Suppressor macrophage (primary cell): ENCODE measurements at places on chromosomes 2 and 18.

DNA sequence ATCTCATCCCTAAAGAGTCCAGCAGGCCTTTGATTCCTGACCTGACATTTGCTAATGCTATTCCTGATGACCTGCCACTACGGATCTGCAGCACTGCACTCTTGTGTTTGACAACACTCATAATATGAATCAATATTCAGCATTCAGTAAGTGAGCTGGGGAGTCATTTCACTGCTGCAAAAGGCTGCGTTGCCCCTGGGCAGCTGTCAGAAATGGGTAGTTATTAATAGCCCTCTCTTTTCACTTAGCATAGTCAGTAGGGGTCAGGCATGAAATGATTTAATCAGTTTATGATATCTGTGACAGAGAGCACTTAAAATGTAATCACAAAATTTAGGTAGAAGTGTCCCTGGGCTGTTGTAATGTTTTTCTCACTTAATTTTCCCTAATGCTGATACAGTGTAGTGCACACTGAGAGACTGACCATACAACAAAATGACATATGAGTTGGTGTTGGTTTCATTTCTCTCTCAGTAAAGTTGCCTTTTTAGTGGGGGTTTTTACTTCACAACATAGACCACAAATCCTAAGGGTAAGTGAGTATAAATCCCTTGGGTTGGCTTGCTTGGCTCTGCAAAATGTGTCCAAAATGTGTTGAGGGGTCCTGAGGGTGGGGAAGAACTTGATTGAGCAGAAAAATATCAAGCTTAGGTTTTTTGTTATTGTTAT lies 184.8 kb downstream of the CAMKMT start:
- no peak for DNase-seq

- DNase-seq, result peak; percentile 33
Observed at GRCh38 chr18:25921677-25922421, 168.6 kb downstream of the SS18 start.

DNA sequence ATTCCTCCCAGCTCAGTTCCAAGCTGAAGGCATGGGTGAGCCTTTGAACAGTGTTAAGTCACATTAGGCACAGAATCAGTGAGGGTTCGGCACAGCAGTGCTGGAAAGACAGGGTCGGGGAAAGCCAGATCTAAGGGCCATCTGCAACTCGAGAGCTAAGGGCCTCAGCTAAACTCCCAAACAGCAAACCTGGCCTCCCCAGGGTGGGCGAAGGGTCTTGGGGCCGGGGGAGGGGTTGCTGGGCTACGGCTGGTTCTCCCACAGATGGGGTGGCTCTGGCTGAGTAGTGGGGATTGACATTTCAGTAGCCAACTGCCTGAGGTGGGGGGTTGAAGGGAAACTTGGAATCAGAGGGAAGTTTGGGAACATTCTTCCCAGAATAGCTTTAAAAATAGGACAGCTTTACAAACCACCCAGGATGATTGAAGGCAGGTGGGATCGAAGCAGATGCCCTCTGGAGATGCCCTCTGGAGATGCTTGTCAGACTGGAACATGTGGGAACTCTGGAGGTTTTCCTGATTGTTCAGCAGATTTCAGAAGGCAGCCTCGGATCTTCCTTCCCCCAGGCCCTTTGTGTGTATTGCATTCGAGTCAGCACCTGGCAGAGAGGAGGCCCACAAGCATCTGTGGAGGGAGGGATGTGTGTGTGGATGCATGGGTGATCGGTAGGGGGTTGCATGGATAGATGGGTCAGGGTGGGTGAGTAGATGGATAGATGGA lies 156.4 kb downstream of the SMAD7 start:
- no peak for DNase-seq

DNA sequence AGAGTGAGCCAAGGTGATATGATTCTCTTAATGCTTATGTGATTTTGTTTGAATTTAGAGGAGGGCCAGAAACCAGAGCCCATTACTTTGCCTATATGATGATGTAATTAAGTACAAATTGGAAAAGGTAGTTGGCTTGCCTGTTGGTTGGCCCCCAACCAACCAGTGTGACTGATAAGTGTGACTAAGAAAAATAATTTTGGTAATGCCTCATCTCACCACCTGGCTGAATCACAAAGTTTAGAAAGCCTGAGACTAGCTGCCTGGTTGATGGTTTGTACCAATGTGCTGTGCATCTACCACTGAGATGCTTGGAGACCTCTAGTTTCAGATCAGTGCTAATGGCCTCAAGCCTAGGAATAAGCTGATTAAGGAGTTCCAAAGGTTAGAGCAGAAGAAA lies 338.7 kb downstream of the CDH2 start:
- no peak for DNase-seq

- DNase-seq, result no peak
Observed at GRCh38 chr2:44135296-44135695, 33.4 kb upstream of the PPM1B start.

GRCh38 chr2:231679908-231680284 lies 28.4 kb upstream of the PTMA start:
- peak; percentile 57 for DNase-seq

GRCh38 chr2:69549421-69549820 lies 94.1 kb downstream of the AAK1 start:
- no peak for DNase-seq

- DNase-seq, result peak; percentile 1
Observed at GRCh38 chr2:319059-319600, 31.2 kb upstream of the ALKAL2 start.

DNA sequence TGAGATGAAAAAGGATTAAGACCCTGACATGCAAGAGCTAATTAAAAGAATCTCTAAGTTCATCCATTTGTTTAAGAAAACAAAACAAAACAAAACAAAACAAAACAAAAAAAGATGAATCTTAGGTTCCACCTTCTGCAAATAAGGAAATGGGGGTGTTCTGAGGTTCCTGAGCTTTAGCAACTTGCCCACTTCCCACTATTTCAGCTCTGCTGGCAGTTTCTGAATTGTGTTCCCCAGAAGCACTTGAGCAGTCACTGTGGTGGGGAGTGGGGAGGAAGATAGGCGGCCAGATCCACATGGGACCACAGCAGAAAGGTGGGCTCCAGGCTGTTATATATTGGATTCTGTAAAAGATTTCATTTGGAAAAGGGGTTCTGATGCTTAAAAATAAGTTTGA lies 20.3 kb downstream of the INO80C start:
- peak; percentile 66 for DNase-seq

- peak; percentile 58 for DNase-seq
Observed at GRCh38 chr2:238945433-238946150, 97.7 kb downstream of the TWIST2 start.

DNA sequence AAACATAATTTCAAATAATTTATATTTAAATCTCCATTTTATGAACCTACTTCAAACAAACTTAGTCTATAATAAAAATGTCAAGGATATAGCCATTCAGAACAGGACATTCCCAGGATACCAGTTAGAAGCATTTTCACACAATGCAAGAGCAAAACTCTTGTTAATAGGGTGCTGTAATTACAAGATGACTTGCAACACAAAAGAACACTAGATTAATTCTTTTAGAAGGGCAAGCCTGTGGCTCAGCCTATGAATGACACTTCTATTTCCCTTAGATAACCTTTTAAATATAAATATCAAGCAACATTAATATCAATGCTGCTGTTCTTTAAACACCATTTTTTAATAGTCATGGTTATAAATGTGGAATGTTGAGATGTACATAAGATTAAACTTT lies 157.9 kb upstream of the SCN7A start:
- no peak for DNase-seq

DNA sequence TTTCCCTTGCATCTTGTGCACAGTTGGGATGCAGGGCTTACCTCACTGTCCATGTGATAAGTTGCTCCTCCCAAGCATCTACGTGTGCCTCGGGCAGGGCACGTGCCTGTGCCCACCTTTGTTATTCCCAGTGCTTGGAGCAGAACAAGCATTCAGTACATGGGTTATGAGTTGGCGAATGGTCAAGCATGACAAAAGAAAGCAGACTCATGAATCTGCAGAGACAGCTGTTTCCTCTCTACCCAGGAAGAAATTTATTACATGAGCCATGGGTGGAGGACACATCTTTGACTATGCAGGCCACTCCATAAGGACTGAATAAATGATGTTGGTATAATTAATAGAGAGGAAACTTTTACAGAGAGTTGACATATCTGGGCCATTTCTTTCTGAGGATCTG lies 127.8 kb downstream of the TPGS2 start:
- no peak for DNase-seq

GRCh38 chr18:9695605-9696004 lies 12.5 kb upstream of the RAB31 start:
- no peak for DNase-seq

- no peak for DNase-seq
Observed at GRCh38 chr2:223797037-223797436, 40.3 kb downstream of the AP1S3 start.

DNA sequence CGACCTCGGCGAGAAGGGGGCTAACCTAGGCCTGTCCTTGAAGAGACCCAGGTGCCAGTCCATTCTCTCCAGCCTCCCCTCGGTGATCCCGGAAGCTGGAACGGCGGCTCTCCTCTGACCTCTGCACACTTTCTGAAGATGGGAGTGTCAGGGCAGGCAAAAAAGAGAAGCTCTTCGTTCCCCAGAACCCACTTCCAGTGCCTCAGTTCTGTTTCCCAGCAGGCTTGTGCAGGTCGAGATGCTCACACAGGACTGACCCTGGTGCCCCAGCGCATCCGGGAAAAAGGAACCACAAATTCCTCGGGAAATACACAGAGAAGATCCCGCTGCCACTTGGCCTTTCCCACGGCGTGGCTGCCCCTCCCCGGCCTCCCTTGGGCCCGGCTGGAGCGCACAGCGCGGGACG lies 681 bp upstream of the PTPN18 start:
- DNase-seq, result peak; percentile 53

DNA sequence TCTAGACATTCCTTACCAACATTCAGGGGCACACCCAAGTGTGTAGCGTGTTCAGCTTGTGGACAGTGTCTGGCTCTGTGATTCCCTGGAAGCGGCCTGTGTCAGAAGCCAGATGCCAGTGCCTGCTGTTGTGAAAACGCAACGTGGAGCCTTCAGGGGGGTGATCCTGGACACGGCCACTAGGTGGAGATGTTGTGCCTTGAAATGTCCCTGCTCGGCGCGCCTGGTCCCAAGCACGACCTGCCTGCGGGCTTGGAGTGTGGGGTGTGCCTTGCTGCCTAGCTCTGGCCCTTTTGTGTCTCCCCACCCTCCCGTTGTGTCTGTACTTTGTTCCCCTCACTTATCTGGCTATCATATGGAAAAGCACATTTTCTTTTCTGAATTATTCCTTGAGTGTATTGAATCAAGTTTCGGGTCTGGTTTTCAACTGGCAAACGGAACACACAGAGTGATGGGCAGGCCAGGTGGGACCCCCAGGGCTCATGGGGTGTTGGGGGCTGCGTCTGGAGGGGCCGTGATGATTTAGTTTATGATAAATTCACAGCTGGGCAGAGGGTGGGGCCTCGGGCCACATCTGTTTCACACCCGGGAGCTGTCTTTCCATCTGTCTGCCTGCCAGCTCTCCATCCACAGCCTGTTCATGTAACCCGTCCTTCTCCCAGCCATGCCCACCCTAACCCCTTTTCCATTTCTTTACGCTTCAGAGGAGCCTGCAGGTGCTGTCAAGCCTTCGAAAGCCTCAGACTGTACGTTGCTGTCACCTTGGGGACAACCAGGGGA lies 95.5 kb downstream of the DYSF start:
- peak; percentile 70 for DNase-seq

DNA sequence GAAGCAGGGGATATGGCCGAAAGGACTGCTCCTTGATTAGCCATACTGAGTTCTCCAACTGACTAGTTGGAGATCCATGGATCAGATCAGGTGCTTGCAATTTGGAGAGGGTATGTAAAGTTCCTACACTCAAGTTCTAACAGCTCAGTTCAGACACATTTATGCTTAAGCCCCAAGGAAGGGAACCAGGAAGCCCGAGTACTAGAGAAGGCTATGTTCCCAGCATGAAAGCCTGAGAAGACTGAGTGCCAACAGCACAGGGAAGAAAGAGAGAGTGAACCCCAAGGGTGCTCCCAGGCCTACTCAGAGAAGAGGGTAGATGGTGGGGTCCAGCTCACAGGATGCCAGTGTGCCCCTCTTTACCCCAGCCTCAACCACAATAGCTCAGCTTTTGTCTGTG lies 16.1 kb upstream of the SPTBN1 start:
- DNase-seq, result no peak

- no peak for DNase-seq
Observed at GRCh38 chr2:27701676-27702075, 38.0 kb downstream of the SLC4A1AP start.

GRCh38 chr2:177588671-177589070 lies 196.1 kb downstream of the AGPS start:
- no peak for DNase-seq

DNA sequence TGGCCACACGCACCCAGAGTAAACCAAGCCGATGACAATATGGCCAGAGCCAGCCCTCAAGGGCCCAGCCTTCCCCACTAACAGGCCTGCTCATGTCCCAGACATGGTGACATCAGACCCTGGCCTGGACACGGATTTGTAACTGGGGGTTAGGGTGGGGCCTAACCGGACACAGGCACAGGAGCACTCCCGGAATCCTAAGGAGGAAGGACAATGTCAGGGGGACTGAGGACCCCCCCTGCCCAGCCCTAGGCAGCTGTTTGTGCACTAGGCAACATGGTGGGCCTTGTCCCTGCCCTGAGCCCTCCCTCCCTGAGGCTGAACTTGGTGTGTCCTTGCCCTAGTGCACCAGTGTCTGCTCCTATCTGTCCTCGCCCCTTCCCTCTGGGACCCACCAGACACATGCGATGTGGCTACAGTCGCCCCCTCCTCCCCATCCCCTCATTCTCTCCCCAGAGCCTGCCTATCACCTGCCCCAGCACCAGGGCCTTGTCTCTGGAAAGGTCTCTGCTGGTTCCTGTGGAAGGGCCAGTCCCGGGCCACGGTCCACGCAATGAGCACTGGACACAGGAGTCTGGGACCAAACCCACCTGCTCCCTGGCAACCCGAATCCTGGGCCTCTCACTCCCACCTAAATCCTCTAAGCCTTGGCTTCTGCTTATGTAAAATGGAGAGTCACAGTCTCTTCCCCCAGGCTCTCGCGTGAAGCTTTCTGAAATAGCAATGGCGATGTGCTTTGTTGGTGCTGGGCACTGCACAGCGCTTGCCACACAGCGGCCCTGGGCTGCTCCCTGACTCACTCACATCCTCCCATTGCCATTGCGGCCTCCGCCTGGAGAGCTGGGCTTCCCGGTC lies 76.5 kb upstream of the RAB6C start:
- DNase-seq, result no peak

DNA sequence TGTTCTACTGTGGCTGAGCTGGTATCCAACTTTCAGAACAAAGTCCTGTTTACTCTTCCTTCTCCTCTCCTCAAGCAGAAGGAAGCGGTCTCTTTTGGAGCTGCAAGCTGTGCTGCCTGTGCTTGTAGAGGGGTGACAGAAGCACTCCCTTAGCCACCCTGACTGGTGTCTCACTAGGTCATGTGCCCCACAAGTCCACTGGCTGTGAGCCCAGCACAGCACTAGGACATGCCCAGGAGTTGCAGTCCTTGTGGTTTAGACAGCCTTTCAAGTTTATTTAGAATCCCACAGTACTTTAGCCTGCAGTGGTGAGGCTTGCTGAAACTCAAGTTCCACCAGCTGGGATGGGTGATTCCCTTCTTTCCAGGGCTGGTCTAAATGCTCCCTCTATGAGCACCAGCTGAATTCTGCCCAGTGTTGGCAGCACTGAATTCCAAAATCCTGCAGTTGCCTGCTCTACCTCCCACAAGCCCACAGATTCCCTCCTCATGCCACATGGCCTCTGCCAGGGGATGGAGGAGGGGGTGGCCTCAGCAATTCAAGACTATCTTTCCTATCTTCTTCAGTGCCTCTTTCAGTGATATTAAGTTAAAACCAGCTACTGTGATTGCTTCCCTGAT lies 61.2 kb downstream of the CCDC85A start:
- DNase-seq, result no peak
